ENCODE measurements at places on chromosomes 2 and 18.

DNA sequence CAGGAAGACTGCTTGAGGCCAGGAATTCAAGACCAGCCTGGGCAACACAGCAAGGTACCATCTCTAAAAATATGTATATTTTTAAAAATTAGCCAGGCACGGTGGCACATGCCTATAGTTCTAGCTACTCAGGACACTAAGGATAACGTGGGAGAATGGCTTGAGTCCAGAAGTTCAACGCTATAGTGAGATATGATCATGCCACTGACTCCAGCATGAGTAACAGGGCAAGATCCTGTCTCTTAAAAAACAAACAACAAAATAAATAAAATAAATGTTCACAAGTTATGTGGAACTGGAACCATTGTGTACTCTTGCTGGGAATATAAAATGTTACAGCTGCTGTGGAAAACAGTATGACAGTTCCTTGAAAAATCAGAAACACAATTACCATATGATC lies 47.2 kb downstream of the USP34 start:
- DNase-seq = no peak

DNA sequence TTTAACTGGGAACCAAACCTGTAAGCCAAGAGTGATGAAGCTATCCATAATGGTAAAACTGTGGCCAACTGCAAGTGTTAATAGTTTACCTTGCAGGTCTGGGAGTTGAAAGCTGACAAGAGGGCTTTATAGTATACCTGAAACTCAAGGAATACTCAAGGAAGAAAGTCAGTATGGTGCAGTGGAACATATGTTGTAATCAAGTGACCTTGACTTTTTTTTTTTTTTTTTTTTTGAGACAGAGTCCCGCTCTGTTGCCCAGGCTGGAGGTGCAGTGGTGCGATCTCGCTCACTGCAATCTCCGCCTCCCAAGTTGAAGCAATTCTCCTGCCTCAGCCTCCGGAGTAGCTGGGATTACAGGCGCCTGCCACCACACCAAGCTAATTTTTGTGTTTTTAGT lies 27.6 kb downstream of the VIL1 start:
- no peak for DNase-seq

DNA sequence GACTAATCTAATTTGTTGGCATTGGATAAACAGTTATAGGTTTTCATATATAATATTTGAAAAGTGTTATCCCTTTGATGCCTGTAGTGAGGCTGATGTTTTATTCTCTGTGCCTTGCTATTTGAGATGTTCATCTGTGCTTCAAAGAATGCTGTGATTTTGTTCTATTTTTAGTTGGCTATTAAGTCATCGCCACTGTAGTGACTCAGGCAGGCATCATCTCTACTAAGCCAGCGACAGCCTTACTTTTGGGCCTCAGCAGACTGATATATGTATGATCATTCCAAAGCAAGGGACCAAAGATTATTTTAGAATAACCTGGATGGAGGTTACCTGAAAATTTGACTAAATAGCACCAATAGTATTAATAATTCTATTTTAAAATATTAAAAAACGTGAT lies 1674.5 kb upstream of the NXPH2 start:
- DNase-seq = no peak

DNA sequence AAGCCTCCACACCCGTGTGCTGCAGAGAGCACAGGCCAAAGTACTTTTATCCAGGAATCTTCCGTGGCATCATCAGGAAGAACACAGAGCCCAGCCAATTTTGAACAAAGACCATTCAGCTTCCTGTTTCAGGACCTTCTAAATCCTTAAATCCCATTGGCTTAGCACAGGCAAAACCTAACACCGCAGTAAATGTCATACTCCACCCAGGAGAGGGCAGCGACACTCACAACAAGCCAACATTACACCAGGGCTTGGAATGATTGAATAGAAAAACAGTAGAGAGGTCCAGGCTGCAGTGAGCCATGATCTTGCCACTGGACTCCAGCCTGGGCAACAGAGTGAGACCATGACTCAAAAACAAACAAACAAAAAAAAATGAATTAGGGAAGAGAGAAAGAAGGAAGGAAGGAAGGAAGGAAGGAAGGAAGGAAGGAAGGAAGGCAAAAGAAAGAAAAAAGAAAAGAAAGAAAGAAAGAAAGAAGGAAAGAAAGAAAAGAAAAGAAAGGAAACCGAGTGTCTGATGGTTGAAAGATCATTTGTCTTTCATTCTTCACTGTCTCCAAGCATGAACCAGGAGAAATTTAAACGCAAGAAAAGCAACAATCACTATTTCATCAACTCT lies 144.6 kb upstream of the SATB2 start:
- peak; percentile 38 for DNase-seq

DNA sequence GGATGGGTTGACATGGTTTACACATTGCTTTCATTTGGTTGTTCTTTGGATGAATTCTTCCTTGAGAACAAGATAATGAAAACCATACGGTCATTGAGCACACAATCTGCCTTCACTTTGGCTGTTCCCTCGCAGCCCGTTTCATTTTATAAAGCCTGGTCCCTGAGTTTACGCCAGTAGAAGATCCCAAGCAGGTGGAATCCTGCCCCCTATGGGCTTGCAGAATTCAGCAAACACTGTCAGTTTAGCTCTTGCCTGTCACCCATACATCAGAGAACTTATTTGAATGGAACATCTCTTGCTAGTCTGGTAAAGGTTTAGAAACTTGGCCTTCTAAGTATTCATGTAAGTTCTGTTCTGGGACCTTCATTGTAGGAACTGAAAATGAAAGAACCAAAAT lies 666.4 kb upstream of the ZEB2 start:
- DNase-seq = no peak

DNA sequence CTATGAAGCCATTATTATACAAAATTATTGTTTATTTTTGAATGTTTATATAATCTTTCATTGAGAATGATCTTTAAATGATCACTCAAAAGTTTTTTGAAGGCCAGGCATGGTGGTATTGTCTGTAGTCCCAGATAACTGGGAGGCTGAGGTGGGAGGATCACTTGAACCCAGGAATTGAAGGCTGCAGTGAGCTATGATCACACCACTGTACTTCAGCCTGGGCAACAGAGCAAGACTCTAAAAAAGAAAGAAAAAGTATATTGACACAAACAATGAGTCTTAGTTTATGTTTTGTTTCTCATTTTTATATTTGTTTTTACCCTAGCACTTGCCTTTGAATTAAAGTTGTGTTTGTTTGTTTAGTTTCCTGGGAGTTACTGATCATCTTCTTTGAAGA lies 2.3 kb downstream of the TWSG1 start:
- no peak for DNase-seq

DNA sequence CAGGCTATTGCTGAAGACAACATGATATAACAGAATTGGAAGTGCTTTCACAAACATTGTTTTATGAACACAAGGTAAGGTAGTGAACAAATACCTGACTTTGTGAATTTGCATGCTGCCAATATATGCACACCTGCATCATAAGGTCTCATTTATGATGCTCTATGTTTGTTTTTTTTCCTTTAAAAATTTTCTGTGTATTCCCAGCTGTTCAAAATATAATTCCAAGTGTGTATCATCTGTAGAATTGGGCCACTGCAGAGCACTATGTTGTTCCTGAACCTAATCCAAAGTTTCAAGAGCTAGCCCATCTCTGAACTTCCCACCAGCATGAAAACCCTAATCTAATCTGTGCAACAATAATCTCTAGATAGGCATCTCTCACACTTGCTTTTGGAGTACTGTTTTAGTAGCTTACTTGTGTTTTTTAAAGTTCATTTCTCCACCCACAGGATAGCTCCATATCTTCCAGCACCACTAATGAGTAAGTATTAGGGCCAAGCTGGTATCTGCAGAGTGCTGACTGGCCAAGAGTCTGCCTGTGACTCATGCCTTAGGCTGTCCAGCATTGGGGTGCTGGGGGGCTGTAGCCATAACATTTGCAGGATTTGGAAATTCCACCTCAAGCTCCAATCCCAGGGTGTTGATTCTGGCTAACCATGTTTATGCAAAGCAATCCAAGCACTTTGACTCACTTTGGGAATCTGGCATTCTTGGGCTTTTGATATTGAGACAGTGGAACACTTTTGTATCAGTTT lies 208.2 kb upstream of the REV1 start:
- DNase-seq = no peak

DNA sequence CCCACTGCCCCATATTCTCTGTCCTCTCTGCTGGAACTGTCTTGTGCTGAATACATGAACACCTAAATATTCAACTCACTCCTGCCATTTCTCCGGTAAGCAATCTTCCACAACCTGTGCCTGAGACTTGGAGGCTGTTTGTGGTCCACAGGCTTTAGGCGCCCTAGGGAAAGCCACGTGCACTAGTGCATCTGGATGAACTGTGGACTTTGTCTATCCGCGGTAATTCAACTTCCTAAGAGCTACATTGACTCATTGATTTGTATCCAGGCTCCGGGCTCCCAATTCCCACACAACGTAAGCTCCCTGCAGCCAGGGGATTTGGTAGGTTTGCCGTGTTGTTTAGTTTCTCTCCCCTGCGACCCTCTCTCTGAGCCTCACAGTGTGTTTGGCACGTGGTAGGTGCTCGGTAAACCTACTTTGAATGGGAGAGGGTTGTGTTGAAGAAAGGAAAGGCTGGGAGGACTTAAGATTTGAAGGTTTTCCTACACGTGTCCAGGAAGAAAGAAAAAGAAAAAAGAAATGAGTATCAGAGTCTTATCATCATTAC lies 718.2 kb downstream of the DPP10 start:
- no peak for DNase-seq

- DNase-seq = no peak
Measured at GRCh38 chr2:142668420-142668819, 209.0 kb upstream of the KYNU start.

DNA sequence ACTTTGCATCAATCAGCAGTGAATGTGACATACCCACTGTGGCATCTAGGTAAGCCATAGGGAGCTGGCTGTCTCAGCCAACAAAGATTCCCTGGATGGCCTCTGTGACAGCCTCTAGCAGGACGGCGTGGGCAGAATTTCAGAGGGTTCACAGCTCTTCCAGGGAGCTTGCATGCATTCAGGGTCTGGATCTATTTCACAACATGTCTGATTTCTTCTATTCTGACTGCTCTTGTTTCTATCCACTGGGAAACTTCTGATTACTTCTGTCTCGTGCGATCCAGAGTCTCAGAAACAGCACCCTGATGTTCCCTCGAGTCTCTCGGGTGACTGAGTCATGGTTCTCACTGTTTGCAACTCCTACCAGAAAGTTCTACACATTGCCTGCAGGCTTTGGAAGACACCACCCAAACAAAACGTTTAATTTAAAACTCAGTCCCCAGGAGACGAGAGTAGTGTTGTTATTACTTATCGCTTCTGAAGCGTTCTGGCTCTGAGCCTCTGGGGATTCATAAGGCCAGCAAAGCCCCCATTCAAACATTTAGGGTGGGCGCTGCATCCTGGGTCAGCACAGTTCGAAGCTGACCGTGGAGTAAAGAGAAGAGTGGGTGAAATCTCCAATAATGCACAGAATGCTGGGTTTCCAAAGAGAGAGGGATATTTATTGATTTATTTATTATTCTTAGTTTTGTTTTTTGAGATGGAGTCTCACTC lies 41.9 kb upstream of the ODC1 start:
- no peak for DNase-seq

- no peak for DNase-seq
Measured at GRCh38 chr2:3343012-3343411, 34.6 kb downstream of the EIPR1 start.

- DNase-seq = no peak
Measured at GRCh38 chr2:179861416-179862067, at the start of gene ZNF385B. TSS of gene ZNF385B (minus strand) at chr2:179861612.

- DNase-seq = no peak
Measured at GRCh38 chr2:85665264-85665937, 2.6 kb downstream of the SFTPB start.

GRCh38 chr2:119513832-119514231 lies 10.5 kb downstream of the SCTR start:
- no peak for DNase-seq

Measured in Calu3 (cell line).